ENCODE measurements at places on chromosomes 6 and 20.

DNA sequence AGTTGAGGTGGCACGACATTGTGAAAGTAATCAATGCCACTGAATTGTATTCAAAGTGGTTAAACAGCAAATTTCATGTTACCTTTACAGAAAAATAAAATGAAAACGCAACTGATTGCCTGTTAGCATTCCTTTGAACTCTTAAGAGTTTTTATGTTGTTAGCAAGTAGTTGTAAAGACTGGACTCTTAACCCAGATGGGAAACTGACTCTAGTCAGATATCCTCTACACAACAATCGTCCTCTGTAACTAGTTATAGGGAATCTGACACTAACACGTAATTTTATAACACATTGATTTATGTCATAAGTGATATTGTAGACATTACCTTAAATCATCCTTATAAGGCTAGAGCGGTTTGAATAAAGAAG lies 3.0 kb upstream of the FBXO9 start:
- no peak for DNase-seq

DNA sequence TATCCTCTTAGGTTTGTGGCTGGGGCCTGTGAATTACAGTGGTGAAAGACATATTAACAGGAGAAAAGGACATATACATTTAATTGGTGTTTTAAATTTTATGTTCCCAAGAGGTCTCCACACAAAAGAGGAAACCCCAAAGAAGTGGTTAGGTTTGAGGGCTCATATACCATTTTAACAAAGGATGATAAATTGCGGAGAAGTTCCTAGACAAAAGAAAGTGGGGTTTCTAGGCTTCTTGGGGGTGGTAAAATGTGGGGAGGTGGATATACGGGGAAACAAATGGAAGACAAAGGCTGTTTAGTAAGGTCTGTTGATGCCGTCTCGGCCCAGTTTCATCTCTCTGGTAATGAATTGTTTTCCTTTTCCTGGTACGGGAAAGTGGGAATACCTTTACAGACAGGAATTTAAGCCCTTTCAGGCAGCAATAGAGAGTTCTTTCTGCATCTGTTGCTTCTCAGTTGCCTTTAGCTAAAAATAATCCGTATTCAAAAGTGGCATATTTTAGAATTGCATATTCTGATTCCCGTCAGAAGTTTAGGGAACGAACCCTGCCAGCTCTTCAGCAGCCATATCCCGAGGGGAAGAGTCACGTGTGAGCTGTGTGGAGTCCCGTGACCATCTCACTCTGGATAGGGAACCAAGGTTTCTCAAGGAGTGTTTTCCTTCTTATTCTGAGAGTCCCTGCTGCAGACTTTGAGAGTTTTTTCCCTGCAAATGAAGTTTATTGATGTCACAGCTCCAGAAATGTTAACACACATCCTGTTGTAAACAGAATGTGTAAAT lies 104.4 kb downstream of the RPP40 start:
- DNase-seq: no peak

DNA sequence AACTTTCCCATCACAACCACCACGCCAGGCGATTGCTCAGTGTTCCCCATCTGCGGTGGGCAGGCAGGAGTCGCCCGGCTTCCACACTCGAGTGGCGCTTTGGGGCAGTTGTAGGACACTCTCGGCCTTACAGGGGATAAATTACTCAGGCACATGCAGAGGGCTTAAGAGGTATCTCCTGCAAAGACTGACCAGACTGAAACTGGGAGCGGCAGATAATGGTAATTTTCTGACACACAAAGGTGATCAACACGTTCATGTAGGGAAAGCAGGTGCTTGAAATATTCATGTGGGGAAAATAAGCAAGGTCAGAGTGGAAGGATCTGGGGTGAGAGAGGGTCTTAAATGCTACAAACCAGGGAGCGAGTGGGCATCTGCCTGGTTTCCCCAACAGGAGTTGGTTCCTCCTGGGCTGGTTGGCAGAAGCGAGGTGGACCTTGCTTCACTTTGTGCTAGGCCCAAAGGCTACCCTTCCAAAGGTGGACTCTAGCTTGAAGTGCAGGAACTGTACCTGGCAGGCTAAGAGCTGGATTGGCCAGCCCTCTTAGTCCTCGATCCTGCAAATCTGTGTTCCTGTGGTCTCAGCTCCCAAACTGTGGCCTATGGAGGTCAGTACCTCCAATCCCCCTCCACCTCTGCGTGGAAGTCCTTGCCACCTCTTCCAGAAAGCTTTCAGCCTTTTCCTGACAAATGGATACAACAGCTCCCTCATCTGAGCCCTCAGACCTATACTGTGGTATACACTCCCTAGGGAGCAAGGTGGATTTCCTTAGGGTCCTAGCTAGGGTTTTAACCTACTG lies 16.7 kb downstream of the PLAGL2 start:
- no peak for DNase-seq

- no peak for DNase-seq
Observed at GRCh38 chr20:23289249-23289648, 61.3 kb upstream of the NXT1 start.

DNA sequence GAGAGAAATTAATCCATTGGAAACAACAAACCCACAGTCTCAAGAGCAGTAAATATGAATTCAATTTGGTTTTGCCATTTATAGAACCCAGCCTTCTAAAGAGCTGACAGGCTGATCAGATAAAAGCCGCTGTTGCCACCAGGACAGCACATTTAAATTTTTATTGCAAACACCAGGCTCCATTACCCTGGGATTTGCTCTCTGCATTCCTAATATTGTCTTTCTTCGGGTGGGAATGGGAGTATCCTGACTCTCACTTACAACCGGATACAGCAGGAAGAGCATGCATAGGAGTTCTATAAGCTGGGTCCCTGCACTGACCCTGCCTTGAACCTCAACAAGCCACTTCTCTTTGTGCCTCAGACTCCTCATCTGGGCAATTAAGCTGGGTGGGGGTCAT lies 142.9 kb downstream of the LRFN2 start:
- DNase-seq: no peak

GRCh38 chr6:110357298-110357663 lies 868 bp downstream of the METTL24 start:
- no peak for DNase-seq

DNA sequence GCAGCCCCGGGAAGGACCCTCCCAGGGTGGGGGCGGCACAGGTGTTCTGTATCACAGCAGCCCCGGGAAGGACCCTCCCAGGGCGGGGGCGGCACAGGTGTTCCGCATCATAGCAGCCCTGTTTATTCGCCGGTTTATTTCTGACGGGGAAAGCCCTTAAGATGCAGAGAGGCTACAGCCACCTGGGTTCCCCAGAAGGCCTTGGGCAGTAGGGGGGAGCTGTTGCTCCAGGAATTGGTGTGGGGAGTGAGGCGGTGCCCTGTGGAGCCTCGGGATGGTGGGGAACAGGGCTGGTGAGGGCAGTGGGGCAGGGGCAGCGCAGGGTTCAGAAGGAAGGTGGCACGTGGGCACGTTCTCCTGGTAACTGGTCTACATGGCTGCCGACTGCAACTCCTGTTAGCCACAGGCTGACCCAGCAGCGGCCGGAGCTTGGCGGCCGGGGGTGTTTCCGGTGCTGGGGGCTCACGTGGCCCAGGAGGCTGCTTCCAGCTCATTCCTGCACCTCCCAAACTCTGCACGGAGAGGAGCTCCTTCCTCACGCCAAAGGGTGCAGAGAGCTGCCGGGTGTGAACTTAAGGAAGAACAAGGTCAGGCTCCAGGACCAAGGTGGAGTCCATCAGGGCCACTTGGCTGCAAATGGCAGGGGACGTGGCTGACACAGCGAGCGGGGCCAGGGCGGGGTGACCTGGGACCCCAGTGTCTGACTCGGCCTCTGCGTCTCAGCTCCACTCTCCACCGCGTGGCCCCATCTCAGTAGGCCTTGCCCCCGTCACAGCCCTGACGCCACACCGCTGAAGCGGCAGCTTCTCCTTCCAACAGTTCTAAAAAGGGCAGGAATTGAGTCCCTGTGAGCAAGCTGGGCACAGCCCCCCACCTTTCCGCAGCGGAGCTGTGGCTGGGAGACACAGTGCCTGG lies 13.2 kb downstream of the SLCO4A1 start:
- DNase-seq: no peak

DNA sequence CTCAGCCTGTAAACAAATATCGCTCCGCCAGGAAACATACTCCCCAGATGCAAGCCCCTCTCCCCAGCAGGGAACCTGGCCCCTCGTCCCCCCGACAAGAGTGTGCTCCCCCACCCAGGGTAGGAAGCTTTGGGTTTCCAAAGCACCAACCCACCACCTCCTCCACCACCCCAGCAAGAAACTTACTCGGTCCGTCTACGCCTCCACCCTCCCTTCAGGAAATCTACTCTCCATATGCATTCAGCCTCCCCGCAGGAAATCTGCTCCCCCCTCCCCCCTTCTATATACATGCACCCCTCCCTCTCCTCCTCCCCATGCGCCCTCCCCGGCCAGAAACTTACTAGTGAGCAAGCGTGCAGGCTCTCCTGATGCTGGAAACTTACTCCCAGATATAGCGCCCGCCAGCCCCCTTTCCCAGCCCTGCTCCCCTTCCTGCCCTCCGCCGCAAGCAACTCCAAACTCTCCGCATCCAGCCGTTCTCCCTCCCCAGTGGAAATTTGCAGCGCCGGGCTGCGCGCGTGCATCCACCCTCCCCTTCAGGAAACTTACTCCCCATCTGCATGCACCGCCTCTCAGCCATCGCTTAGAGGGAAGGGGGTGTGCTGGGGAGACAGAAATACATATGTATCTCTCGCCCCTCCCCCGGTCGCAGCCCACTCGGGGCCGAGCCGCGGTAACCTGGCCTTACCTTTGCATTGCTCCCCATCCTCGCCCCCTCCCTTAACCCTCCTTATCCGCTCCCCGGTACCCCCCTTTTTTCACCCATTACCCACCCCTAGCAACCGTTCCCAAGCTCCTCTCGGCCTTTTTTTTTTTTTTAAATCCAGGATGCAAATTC lies at the start of gene TRERF1:
TSS of gene TRERF1 (minus strand) at position 594 of the 838 bp plus-strand sequence. CDS start 182,336 bp downstream, outside the sequence.
- DNase-seq: no peak

DNA sequence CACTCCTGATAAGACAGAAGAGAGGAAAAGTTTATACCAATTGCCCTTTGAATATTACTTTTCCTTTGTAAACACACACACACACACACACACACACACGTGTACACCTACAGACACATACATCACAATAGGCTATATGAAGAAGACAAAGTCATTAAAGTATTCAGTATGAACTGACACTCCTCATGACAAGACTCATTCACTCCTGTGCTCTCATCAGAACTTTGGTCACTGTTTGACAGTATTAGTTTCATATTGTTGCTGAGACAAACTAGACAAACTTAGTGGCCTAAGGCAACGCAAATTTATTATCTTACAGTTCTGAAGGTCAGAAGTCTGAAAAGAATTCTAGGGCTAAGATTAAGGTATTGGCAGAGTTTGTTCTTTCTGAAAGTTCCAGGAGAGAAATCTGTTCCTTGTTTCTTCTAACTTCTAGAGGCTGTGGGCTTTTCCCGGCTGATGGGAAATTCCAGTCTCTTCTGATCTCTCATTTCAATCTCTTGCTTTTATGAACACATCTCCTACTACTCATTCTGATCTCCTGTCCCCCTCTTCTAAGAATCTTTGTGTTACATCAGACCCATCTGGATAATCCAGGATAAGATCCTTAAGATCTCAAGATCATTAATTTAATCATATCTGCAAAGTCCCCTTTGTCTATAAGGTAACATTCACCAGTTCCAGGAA lies 171.3 kb downstream of the HACE1 start:
- DNase-seq: no peak

DNA sequence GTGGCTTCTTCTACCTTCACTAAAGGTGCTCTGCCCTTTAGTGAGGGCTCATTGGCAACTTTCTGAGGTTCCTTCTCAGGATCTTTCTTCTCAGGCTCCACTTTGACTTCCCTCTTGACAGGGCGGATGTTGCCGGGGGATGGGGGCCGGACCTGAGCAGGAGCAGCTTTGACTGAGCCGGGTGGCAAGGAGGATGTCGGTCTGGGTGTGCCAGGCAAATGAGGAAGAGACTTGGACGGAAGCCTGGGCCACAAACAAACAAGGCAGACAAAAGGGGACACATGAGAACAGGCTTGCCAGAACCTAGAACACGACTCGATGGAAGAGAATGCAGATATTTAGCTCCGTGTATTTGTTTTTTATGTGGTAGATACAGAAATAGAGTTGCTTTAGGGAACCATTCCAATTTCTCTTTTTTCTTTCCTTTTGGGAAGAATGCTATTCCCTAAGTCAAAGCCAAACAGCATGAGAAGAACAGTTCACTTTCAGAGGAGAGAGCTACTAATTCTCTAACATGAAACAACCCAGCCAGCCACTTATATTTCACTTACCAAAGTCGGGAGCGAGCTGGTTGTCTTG lies 76.2 kb upstream of the BCLAF1 start:
- DNase-seq: no peak

DNA sequence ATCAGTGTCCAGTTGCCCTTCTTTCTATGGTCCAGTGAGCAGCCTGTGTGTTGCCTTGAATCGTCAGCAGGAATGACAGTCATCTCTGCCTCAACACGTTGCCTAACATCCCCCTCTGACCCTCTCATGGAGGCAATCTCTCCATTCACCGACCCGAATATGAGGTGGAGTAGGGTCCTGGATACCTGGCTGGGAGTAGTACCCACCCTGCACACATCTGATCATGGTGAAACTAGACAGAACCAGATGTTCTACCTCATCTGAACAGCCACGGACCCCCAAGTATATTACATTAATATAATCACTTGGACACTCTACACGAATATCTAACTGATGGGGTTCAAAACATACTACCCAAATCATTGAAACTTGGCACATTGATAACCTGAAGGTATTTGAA lies 77.0 kb upstream of the COL21A1 start:
- no peak for DNase-seq

- DNase-seq: no peak
Observed at GRCh38 chr6:90072935-90073464, 178.7 kb downstream of the GJA10 start.

DNA sequence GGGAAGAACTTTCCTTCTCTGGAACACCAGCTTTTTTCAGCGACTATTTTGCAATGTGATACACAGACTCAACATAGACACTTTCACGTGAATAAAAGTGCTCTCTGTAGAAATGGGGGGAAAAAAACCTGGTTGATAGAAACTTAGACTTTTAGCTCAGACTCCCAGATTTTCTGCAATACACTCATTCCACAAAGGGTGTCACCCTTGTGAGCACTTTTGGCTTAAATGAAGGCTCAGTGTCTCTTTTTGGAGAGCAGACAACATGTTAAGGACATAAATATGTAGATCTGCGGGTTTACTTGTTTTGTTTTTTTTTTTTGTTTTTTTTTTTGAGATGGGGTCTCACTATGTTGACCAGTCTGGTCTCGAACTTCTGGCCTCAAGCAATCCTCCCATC lies 579.6 kb downstream of the PTPRT start:
- no peak for DNase-seq

GRCh38 chr6:49514571-49515484 lies 15.1 kb downstream of the GLYATL3 start:
- no peak for DNase-seq

DNA sequence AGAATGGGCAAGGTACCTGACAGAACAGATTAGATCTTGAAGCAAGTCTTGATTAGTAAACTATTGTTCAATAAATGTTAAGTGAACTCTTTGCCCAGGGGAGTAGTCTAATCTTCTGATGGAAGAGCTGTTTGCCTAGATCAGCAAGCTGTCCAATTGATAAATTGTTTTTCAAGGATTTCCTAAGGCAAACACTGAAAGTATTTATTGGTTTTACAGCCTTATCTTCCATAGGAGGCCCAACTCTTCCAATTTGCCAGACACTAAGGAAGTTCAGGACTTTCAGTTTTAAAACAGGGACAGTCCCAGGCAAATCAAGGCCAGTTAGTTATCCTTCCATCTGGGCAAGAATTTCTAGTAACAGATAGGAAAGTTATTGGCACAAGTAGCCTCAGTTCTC lies 1.8 kb upstream of the C6orf163 start:
- no peak for DNase-seq

All from stimulated activated CD8-positive, alpha-beta memory T cell treated with anti-CD3 and anti-CD28 coated beads, Interleukin-7, amount 100 ng/mL, for 1 hour (primary cell).